ENCODE measurements at places on chromosomes 5 and 9.

DNA sequence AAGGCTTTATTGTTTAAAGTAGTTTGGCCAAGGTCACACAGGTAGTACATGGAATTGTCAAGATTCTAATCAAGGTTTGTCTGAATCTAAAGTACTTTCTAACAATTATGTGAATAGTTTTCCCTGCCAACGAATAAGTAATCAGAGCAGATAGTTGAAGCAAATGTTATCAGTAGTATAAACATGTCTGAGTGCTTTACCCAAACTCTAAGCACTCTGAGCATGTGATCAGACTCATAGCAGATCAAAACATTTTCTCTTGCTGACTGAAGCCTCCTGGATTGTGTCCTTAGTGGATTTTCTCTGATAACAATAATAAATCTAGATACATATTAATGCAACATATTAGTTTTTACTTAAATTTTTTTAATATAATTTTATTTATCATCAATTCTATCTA lies 995.0 kb downstream of the EFNA5 start:
- DNase-seq, result no peak

- DNase-seq, result no peak
Observed at GRCh38 chr5:169946743-169947295, 33.5 kb downstream of the INSYN2B start.

DNA sequence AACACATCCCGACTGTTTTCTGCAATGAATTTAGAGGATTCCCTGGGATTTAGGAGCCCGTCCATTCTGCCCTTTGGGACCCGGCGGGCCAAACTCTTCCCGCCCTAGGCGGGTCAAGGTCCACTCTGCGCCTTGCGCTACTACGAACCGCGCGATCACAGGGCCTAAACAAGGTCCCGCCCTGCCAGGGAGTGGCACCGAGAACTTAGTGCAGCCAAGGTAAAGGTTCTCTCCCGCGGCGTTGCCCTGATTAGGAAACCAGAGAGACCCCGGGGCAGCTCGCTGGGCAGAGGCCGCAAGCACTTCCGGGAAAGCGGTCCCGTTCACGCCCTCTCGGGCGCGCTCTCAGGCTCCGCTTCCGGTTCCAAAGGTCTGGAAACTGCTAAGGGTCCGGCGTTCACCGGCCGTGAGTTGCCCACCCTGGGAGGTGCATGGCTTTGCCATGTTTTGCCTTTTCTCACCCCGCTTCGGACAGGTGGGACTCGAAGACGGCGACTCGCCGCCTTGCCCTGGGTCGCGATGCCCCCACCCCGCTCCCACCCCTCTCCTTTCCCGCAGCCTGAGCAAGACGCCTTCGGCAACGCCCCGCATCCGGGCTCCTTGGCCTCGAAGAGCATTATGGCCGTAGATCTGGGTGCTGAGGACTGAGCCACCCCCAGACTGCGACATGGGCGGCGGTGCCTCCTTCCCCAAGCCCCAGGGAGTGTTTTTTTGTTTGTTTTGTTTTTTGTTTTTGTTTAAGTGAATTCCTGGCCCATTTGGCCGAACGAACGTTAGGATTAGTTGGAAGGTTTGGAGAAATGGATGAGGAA lies 23.4 kb downstream of the HNRNPK start:
- DNase-seq, result peak; percentile 63

DNA sequence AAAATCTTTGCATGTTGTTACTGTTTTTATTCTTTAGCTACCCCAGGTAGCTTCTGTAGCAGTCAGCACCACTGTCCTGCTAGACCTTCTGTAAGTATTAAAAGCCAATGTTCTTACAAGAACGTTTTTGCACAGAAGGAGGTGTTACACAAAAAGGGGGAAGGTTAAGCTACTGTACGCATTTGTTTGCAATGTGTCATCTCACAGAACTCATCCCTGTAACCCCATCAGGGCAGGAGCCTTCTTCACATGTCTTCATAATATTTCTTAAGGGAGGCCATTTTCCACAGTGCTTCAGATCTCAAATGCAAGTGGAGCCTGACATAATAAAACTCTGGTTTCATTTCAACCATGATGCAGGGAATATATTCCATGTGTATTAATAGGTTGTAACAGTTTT lies 67.9 kb downstream of the OSMR start:
- no peak for DNase-seq

- peak; percentile 6 for DNase-seq
Observed at GRCh38 chr9:121455527-121456239, 44.0 kb downstream of the GGTA1 start.

DNA sequence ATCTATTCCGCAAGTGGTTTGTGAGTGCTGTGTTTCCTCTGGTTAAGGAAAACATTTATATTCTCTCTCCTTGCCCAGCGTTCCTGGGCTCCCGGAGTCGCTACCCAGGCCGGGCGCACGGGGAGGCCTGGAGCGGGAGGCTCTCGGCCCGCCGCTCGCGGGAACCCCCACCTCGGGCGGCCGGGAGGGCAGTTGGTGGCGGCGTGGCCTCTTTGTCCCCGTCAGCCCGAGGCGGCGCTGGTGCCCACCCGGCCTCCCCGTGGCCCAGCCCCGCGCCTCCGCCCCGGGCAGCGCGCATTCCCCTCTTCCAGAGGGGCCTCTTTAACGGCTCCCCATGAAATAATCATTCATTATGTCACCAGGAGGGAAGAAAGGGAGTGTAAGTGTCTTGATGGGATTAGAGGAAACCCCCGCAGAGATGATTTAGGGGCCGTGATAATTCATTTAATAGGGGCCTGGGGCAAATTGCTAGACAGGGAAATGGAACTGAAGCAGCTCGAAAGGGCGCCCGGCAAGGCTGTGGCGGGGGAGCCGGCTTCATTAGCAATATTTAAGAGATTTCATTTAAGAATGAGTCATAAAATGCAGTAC lies 181.9 kb upstream of the TBCA start:
- no peak for DNase-seq

DNA sequence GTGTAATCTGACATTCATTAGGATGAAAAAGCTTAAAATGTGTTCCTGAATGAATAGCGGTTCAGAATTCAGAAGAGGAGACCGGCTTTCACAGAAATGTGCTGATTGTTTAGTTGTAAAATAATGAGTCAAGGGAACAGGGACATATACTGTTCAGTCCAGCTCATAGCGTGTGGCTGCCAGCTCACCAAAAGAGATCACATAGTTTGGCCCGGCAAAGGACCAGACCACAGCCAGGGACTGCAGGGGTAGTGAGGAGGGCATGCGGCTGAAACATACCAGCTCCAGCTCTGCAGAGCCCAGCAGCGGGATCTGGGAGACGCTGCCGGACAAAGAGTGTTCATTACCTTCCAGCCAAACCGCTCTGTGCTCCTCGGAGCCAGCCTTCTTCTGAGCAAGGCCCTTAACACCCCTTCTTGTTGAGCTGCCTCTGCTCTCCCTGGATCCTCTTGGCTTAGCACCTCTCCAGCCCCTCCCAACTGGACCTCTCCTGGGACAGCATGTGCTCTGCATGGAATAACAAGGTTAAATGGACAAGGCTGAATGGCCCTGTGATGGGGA lies 116.8 kb upstream of the CNTLN start:
- no peak for DNase-seq

DNA sequence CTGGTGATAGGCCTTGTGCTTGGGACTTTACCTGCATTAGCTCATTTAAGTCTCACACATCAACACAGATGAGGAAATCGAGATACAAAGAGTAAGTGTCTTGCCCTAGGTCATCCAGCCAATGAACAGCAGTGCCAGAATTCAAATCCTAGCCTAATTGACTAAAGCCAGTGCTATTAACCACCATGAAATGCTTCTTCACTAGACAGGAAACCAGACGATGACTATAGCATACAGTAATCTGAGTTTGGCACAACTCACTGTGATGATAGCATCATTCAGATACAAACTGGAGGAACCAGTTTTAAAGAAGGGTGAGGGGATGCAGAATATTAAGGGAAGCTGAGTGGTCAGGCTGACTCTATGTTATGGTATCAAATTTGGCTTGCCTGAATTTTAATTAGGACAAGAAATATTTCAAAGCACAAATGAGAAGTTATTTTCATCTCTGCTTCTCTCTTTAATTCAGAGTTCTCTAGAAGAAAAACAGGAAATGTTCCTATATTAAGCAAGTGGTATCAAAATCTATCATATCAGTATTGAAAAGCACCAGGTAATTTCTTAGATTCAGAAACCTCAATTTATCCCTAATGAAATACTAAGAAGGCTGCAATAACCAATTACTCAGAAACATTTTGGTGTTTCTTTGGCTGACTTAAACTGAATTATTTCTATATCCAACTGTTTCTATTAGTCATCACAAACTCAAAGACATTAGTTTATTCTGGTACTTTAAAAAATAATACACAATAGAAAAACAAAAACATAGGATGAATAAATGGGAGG lies 147.0 kb upstream of the RASA1 start:
- peak; percentile 40 for DNase-seq

- DNase-seq, result no peak
Observed at GRCh38 chr9:10104774-10105173, 508.0 kb downstream of the PTPRD start.

GRCh38 chr5:172090976-172091547 lies 84.6 kb upstream of the FBXW11 start:
- no peak for DNase-seq

DNA sequence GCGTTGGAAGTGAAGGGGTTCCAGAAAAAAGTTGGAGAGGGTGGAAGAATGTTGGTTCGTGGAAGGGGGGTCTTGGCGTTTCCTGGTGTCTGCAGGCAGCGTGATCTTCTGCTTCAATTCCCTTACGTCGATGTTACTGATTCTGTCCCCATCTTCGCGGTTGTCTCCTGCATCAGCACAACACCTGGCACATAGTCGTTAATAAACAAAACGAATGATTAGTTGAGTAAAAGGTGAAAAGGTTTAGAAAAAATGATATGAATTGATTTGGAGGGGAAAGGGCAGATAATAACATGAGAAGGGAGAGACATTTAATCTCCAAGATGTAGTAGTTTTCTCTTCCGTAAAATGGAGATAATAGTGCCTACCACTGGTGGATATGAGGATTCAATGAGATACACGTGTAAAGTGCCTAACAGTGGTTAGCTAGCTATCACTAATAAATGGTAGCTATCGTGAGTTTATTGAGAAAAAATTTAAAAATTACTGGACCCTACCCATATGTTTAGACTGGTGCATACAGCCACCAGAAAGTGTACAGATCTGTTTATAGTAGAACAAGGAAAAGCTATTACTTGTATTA lies 556 bp downstream of the MTREX start:
- peak; percentile 39 for DNase-seq

DNA sequence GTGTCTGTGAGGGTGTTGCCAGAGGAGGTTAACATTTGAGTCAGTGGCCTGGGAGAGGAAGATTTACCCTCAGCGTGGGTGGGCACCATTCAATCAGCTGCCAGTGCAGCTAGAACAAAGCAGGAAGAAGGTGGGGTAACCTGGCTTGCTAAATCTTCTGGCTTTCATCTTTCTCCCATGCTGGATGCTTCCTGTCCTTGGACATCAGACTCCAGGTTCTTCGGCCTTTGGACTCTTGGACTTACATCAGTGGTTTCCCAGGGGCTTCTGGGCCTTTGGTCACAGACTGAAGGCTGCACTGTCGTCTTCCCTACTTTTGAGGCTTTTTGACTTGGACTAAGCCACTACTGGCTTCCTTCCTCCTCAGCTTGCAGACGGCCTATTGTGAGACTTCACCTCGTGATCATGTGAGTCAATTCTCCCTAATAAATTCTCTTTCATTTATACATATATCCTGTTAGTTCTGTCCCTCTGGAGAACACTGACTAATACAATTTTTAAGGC lies 38.1 kb downstream of the PBX3 start:
- no peak for DNase-seq

DNA sequence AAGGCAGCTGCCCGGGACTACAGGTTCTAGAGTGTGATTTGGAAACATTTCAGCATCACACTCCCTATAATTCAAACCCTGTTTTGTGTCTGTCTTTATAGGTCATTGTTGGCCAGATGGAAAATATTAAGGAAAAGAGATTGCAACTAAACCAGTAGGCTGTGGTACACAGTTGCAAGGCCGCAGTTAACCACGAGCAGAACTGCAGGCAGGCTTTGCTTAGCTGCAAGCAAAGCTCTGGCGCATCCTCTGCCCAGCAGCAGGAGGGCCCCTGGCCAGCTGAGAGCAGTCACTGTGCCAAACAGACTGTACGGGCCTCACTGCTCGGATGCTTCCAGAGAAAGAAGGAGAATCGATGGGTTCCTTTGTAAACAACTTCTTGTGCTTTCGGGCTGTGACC lies 204.5 kb downstream of the DENND1A start:
- DNase-seq, result no peak

DNA sequence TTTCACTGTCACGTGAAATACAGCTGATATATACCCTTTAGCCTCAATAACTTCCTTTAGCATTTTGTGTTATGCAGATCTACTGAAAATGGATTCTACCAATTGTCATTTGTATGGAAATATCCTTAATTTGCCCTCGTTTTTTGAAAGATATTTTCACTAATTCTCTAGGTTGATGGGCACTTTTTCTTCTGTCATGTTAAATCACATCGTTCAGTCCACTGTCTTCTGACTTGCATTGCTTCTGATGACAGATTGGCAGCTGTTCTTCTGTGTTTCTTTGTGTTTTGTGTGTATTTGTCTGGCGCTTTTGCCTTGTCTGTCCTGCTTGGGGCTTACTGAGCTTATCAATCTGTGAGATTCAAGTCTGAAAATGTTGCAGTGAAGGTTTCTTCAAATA lies 9.7 kb upstream of the CLPTM1L start:
- no peak for DNase-seq

GRCh38 chr5:101720033-101720432 lies 576.1 kb downstream of the SLCO4C1 start:
- DNase-seq, result no peak

GRCh38 chr9:78127279-78128225 lies 95.9 kb upstream of the GNAQ start:
- DNase-seq, result no peak

DNA sequence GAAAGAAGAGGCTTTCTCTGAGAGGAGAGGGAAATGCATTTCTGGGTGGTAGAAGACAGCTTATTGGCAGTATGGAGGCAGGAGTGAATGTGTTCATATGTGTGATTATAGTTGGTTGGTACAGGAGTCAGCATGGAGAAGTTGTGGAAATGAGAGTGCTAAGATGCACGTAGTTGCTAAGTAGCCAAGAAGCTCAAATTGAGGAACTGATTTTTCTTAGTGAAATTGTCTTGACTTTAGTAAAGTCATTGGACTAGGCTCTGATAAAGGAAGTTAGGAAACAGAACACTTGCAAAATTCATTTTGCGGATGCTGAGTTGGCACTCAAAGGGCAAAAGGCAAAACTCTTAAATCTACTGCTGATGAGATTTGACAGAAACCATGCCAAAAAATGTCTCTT lies 158.9 kb upstream of the VCAN start:
- DNase-seq, result peak; percentile 18

- no peak for DNase-seq
Observed at GRCh38 chr9:134028076-134028475, 2.8 kb downstream of the BRD3OS start.

GRCh38 chr9:34072868-34073590 lies 24.3 kb upstream of the UBAP2 start:
- DNase-seq, result no peak

GRCh38 chr5:26757941-26758340 lies 280.4 kb downstream of the CDH9 start:
- DNase-seq, result no peak
